ENCODE measurements at places on chromosomes 3 and 15.

DNA sequence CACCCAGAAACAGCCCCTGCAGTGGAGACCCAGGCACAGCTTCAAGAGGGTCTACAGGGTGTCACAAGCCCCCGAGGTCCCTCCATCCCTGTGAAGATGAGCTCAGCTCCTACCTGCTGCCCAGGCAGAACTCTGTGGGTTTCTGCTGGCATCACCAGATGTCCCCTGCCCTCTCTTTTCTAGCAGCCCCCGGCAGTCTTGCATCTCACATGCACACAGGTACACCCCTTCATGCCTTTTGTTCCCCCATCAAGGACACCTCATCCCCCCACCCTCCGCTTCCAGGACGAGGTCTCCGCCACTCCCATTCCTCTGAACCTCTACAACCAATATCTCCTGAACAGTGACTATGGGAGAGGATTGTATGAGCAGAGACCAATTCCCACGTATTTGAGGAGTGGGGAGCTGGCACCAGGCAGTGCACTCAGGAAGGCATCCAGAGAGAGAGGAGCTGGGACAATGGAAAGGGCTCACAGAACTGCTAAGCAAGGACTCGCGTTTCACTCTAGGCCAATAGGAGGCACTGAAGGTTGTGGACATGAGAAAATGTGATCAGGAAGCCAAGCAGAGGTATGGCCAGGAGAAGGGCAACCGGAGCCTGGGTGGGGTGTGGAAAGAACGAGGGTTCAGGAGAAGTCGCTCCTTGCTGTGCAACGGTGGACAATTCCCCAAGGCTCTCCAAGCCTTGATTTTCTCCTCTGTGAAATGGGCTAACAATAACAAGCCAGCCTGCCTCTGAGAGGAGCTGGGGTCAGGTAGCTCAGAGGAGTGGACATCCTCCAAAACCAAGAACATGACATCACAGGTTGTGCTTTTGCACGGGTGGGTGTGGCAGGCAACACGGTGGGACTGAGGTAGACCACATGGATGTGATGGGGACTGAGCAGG lies 115.2 kb downstream of the CHSY1 start:
- no peak for DNase-seq

GRCh38 chr3:194270627-194271459 lies 80.3 kb downstream of the CPN2 start:
- no peak for DNase-seq

DNA sequence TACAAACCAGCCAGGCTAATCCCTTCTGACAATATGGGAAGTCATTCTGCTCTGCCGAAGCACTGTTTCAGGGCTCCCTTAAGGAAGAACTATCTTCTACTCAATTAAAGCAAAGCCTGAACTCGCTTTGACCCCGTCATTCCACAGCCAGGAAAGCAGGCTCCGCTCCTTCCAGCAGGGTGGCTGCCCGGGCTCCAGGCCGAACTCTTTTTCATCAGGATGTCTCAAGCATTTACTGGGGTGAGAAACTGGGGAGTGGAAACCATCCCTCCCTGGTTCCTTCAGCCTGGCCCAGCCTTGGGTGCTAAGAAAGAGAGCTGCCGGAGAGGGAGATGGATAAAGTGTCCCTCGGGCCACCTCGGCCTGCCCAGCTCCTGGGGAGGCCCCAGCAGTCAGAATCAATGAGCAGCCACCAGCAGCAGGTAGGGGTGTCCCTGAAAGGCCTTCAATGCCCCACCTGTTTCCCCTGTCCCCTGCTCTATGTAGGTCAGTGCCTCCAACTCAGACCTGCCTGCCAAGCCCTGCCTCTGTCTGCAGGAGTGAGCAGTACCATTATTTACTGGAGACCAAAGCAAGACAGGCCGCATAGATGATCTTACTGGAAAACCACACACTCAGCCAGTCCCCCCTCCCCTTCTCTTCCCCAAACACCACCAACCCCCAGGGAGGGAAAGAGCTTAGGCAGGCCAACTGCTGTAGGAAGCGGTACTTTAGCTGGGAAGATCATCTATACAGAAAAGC lies 225.6 kb upstream of the TLE3 start:
- DNase-seq: peak; percentile 57

- no peak for DNase-seq
Measured at GRCh38 chr15:57545995-57546394, 45.7 kb upstream of the MYZAP start.

DNA sequence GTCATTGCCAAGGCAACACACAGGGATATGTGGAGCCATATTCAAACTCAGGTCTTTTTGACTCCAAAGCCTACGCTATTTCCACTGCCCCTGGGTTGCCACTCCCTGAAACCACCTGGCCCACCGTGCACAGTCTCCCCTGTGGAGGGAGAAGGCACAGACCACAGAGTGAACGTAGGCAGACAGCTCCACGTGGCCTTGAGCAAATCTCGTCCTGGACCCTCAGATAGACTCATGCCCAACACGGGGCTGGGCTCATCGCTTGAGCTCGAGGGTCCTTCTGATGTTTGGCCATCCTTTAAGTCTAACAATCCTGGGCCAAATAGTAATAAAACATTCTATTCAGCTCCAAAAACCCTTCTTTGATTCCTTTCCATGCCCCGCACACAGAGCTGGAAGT lies 72.0 kb downstream of the CPN2 start:
- DNase-seq: no peak

- no peak for DNase-seq
Measured at GRCh38 chr3:143363949-143364348, 244.4 kb downstream of the CHST2 start.

GRCh38 chr3:133246119-133246518 lies 153.7 kb upstream of the BFSP2 start:
- no peak for DNase-seq

DNA sequence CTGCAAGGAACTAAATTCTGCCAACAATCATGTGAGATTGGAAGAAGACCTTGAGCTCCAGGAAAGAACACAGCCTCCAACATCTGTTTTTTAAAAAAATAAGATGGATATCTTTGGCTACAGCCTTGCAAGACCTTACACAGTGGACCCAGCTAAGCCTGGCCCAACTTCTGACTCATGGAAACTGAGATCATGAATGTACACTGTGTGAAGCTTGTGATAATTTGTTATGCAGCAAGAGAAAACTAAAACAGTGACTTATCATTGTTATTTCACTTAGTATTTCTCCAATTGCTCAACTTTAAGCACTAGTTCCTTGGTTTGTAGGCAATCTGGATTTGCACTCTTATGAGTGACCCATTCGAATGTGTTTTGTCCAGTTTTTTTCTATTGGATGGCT lies 29.3 kb downstream of the SHQ1 start:
- no peak for DNase-seq

DNA sequence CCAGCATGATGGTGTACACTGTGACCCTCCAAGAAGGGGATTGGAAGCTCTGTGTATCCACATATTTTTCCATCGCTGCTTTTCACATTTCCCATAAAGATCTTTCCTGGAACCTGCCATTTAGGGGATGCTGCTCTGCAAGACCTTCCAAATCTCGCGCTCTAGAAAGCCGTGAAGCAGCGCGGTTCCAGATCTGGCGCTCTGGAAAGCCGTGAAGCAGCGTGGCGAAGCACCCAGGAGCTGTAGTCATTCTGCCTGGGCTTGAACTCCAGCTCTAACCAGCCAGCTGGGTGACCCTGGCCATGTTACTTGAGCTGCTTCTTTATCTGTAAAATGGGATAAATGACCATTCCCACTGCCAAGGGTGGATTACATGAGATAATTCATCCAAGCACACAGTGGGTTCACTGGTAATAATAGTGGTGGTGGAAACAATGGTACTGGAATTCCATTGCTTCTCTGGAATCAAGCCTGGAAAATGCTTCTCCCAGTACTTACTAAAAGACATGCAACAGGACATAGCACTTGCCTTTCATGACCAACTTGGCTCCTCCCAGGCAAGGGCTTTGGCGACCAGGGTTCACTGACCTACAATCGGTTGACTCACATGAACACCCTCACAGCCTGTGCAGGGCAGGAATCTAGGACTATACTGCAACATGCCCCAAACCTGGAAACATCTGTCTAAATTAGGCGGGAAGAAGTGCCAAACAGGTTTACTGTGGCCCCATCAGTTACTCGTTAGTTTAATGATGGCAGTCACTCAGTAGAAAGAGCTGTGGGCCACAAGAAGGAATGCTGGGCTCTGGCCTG lies 70.7 kb downstream of the XXYLT1 start:
- no peak for DNase-seq

GRCh38 chr3:164095949-164096348 lies 982.3 kb downstream of the SI start:
- DNase-seq: no peak

- peak; percentile 88 for DNase-seq
Measured at GRCh38 chr15:43775411-43775965, 1.3 kb downstream of the ELL3 start.

GRCh38 chr3:143209715-143210059 lies 90.1 kb downstream of the CHST2 start:
- no peak for DNase-seq

GRCh38 chr3:25429361-25430286 lies 1.6 kb downstream of the RARB start:
- DNase-seq: no peak

- DNase-seq: no peak
Measured at GRCh38 chr15:34709866-34710265, 44.9 kb downstream of the GJD2 start.

DNA sequence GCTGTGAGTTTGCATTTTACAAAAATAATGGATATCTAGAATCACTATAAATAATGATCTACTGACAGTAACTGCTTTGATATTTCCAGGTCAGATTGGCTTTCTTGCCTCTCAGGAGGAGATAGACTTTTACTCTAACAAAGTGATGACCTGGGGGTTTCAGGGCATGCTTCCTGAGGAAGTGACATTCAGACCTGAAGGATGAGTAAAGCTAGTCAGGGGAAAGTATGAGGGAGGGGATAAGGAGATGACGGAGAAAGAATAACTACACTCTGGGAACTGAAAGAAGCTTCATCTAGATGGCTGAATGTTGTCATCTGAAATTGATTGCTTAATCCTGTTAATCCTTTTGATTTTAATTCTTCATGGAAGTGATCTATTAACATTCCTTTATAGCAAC lies 32.2 kb downstream of the ARMC8 start:
- no peak for DNase-seq

DNA sequence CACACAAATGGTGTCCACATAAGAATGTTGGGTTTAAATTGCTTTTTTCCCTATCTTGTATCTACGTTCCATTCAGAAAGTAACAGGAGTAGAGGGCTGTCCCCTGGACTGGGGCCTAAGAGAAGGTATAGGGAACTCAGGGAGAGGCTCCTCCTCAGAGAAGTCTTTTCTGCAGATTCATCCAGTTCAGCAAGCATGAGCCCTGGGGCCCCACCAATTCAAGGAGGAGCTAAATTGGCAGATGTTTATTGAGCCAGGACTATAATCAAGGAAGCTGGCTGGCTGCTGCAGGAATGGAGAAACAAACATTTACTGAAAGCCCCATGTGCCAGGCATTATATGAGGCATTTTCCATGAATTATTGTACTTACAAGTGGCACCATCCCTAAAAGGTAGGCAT lies 22.1 kb upstream of the LARS2 start:
- no peak for DNase-seq

DNA sequence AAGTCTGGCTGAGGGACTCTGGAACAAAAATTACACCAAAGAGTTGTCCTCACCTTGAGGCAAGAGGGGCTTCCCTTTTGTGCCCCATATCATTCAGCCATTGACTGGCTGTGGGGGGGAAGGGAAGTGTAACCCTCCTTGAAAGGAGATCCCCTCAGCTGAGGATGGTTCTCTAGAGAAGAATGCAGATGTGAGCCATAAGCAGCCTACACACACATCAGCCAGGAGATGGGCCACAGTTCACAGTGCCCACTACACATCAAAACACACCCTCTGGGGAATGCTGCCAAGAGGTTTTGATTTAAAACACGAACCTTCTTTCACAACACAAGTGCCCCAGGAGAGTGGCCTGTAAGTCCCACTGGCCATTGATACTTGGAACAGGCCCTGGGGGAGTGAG lies 231.2 kb upstream of the CTDSPL start:
- DNase-seq: no peak

- DNase-seq: no peak
Measured at GRCh38 chr3:13867732-13868131, 12.1 kb downstream of the WNT7A start.

DNA sequence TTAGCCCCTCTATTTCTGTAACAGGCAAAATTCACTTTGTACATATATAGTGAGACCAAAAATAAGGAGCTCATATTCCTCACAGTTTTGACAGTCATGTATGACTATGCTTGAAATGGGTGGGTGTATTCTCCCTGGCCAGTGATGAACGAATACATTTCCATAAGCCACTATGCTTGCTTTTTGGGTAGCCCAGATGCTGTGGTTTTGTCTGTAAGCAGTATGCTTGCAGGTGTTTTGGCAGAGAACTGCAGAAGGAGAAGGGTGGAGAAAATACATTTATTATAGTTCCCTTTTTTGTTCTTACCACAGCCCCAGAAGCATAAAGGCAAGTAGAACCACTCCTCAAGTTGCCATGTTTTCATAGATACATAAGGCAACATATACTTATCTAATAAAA lies 131.2 kb downstream of the RBMS3 start:
- no peak for DNase-seq

- no peak for DNase-seq
Measured at GRCh38 chr15:68374168-68374745, 57.7 kb downstream of the ITGA11 start.

- DNase-seq: no peak
Measured at GRCh38 chr15:98649472-98650416, 1.4 kb downstream of the IGF1R start.

DNA sequence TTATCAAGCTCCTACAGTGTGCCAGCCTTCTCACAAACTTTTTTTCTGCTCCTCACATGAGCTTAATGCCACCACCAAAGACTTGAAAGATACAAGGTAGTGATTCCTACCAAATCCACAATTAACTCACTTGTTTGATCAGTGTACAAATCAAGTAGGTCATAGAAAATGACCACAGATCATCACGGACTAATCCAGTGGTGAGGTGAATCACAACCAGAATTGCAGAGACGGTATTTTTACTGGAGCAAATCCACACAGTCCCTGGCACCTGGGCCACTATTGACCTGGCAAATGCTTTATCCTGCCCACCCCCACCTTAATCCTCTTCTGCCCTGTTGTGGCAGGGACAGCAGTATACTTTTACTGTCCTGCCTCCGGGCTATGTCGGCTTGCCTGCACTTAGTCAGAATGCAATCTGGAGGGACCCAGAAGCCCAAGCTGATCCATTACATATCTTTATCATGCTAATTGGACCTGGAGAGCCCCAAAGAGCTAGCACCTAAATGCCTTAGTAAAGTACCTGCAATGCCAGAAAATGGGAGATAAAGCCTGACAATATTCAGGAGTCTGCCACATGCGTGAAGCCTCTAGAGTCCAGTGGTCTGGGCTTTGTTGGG lies 83.9 kb upstream of the CDV3 start:
- no peak for DNase-seq

GRCh38 chr15:47607695-47608094 lies 109.6 kb upstream of the SEMA6D start:
- DNase-seq: no peak

GRCh38 chr3:188220097-188220788 lies 66.3 kb downstream of the LPP start:
- DNase-seq: no peak

DNA sequence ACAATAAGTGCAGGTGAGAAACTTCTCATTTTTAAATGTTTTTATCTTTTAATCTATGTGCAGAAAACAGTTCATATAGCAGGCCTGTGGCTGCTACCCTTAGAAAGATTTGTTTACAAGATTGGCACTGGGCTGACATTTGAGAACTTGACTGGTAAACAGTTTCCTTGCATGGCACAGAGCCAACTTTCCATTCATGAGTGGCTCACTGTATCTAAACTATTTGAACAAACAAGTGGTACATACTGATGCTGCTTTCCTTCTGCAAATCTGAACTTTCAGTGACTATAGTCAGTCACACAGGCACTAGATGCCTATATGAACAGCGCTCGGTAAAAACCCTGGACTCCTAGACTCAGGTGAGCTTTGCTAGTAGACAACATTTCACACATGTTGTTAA lies 6.3 kb upstream of the GTPBP8 start:
- DNase-seq: peak; percentile 68
